ENCODE measurements at places on chromosomes 7 and 10.

GRCh38 chr7:95126053-95126709, 198.2 kb downstream of the PON1 start:
- DNase-seq, result no peak

- DNase-seq, result no peak
These were observed 303.5 kb downstream of the BBS9 start for GRCh38 chr7:33432821-33433220.

DNA sequence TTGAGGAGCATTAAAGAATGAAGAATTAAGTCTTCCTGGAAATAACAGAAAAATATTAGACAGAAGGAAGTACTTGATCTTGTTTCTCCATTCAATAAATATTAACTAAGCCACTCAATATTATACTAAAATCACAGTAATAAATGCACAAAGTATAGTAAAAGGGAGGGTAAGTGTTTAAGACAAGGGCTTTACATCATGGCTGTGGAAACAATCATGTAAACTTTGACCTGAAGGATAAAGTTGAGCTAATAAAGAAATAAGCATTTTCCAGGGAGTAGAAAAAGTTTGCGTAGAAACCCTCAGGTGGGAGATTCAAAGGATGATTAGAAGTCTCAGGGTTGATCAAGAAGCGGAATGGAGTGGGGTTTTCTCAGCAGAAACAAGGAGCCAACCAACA, 78.2 kb downstream of the SEMA3C start:
- DNase-seq, result no peak

DNA sequence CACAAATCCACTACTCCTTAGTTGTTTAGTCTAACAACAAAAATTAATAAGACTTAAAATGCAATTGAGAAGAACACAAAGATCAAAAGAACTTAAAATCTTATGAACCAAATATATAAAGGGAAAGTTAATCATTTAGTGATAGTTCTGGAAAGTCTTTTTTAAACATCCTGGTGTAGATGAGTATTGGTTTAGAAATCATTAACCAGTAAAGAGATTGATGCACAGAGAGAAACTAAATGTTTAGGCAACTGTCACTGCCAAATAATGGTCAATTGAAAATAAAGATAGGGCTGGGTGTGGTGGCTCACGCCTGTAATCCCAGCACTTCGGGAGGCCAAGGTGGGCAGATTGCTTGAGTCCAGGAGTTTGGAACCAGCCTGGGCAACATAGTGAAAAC, 44.9 kb downstream of the SP8 start:
- DNase-seq, result no peak

DNA sequence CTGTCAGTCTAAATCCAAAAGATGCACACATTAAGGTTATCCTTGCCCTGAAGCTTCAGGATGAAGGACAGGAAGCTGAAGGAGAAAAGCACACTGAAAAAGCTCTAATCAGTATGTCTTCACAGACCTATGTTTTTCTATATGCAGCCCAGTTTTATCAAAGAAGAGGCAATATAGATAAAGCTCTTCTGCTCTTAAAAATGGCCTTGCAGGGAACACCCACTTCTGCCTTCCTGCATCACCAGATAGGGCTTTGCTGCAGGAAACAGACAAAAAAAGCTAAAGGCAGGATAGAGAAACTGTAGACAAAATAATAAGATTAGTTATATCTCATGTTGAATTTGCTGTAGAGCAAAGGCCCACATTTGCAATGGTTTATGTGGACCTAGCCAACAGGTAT, 14.9 kb upstream of the IFIT1B start:
- no peak for DNase-seq

DNA sequence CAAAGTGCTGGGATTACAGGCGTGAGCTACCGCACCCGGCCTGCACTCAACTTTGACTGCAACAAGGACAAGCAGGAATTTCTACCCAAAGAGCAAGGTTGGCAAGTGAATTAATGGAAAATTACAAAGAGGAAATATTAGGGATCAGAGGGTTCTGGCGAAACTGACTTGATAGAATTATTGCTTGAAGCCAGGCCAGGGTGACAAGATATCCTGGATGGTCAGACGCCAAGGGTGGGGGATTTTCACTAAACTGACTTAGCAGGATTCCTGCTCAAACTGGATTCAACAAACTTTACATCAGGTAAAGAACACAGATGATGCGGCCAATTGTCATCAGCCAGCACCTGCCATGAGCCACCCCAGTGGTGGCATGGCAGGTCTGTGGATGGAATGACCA, 603.6 kb upstream of the MGMT start:
- DNase-seq, result no peak

GRCh38 chr7:16660702-16661464, 14.9 kb downstream of the BZW2 start:
- DNase-seq, result no peak

DNA sequence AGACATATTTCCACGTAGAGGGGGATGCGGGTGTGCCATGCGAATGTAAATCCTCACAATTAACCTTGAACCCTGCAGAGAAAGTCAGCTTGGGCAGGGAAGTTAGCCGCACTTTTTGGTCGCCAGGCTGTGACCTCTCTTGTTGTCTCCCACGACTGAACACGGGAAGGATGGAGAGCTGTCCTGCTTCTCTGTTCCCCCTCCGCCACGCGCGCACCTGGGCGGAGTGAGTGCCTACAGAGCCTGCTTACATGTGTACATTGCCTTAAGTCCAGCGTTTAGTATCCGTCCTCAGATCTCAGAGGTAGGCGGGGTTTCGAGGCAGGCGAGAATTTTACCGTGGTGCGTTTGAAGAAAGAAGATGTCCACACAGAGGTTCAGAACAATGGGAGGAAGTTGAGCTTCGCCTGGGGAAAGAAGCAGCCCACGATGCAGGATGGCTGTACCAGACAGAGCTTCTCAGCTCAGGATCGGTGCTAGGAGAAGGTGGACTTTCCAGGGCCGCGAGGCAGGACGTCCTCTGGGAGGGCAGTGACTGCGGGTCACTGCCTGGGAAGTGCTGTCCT, 482 bp upstream of the ERCC6 start:
- DNase-seq, result peak; percentile 44

GRCh38 chr10:72276013-72276387, 2.3 kb downstream of the DDIT4 start:
- peak; percentile 86 for DNase-seq

- DNase-seq, result no peak
These were observed 8.0 kb upstream of the PKD1L1 start for GRCh38 chr7:47956220-47956619.

- no peak for DNase-seq
These were observed 73.2 kb downstream of the MYL10 start for GRCh38 chr7:101555921-101556275.

GRCh38 chr7:65798111-65799075, 74.5 kb upstream of the VKORC1L1 start:
- no peak for DNase-seq

DNA sequence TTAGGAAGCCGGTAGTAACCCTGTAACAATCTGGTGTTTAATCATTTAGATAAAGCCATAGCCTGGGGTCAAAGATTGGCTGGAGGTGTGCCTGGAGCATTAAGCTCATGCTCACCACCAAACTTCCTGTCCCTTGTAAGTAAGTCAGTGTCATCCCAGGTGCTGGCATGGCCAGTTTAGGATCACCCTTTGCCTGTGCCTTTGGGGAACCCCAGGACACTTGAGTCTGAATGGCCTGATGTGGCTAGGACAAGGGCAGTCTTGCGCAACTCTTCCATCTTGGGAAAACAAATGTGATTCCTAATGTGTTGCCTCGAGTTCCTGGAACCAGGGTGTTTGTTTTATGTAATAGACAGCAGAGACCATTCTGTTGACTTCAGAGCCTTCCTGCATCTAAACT, 154.8 kb downstream of the GRK5 start:
- DNase-seq, result no peak

GRCh38 chr10:58023341-58024073, 244.2 kb downstream of the IPMK start:
- DNase-seq, result no peak

GRCh38 chr10:46094931-46095750, 49.1 kb upstream of the MSMB start:
- DNase-seq, result no peak

- no peak for DNase-seq
These were observed 12.0 kb downstream of the PNLIPRP2 start for GRCh38 chr10:116632596-116633215.

DNA sequence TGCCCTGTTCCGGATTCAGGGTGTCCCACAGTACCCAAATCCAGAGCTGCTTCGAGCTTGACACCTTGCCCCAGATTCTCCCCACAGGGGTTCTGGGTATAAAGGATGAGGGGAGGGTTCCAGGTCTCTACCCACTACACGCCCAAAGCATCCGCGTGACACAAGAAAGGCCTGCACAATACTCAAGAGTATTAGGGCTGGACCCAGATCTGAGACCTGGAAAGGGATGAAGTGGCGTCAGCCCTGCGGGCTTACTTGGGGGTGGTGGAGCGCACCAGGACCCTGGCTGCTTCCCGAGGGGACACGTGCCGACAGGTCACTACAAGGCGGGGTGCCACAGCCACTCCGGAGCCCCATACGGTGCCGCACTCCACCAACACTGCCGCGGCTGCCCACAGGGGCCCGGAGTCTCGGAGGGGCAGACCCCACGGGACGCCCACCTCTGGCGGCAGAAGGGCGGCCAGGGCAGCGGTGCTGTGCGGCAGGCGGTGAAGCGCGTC, 1.3 kb downstream of the TYSND1 start:
- DNase-seq, result no peak

DNA sequence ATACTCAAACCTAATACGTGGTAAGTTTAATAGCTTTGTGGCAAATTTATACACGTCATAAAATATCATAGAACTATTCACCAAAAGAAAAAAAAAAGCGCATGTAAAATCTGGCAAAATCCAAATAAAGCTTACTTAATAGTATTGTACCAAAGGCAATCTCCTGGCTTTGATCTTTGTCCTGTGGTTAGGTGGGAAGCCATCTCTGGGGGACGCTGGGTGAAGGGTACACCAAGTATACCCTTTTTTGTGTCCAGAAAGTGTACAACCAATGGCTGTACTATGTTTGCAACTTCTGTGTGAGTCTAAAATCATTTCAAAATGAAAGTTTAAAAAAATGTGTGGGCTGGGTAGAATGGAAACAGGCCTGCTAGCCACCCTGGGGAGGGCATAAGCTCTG, 47.6 kb upstream of the ENO4 start:
- no peak for DNase-seq

DNA sequence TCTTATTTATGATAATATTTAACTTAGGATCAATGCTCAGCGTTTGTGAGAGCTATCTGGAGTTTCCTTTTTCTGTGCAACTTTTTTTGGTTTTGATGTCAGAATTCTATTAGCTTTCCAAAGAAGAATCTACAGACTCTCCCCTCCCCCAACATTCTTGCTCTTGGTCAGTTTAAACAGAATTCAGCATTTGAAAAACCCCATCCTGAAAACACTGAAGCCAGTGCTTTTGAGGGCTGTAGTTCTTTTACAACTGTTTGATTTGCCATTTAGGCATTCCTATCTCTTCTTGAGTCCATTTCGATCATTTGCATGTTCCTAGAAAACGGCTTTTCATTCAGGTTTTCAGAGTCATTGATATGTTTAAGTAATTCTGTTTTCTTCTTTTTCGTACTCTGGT, 15.6 kb upstream of the CXCL12 start:
- no peak for DNase-seq

DNA sequence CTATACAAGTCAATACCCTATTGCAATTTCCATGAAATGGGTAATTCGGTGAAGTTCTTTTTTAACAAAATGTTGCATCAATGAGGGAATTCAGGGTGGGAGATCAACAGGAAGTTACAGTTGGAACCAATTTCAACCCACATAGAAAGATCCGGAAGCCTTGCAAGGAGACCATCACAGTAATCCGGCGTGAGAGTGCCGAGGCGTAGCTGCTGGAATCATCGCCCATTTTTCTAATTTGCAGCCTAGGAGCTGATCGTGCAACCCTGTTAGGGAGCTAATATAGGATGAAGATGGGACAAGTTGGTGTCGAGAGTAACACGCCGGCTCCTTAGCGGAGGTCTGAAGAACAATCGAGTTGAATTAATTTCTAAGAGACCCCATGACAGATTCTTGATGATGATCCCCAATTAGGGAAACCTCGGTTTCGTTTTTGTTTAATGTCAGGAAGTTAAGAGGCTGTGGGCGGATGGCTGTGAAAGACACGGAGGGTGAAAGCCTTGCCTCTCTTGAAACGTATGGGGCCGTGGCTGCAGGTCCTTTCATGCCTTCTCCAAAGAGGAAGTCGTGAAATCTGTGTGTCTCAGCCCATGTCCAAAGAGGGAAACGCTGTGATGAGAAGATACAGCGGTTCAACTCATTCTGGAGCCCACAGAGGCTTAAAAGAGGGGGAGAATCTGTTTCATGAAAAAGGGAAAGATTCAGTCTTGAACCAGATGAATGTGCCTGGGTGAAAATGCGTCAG, 51.2 kb upstream of the CARD11 start:
- DNase-seq, result no peak
